Astrocyte (in vitro differentiated cells and primary cell): ENCODE measurements at places on chromosomes 13 and 19.

- H3K4me1 ChIP-seq, result peaks cover 33% of the 10 kb centered on the region
- H3K36me3 ChIP-seq, result no peaks in the 10 kb centered on the region
- H3K27ac ChIP-seq, result no peak overlapping the region
- no peak for DNase-seq
Measured at GRCh38 chr13:50355797-50356196, 340.6 kb downstream of the KCNRG start.

- H3K36me3 ChIP-seq, result no peaks in the 10 kb centered on the region
- no peak overlapping the region for H3K27ac ChIP-seq
- peaks cover 9% of the 10 kb centered on the region for H3K27me3 ChIP-seq
- DNase-seq, result peak; percentile 29
Measured at GRCh38 chr13:39616087-39616694, 13.2 kb upstream of the LHFPL6 start.

GRCh38 chr19:58545286-58546018 lies 1.6 kb downstream of the TRIM28 start:
- H3K4me1 ChIP-seq, result peaks cover 16% of the 10 kb centered on the region
- DNase-seq, result no peak
- peak overlapping the region; percentile 89 for H3K27ac ChIP-seq
- H3K4me3 ChIP-seq, result peak overlapping the region; percentile 88

DNA sequence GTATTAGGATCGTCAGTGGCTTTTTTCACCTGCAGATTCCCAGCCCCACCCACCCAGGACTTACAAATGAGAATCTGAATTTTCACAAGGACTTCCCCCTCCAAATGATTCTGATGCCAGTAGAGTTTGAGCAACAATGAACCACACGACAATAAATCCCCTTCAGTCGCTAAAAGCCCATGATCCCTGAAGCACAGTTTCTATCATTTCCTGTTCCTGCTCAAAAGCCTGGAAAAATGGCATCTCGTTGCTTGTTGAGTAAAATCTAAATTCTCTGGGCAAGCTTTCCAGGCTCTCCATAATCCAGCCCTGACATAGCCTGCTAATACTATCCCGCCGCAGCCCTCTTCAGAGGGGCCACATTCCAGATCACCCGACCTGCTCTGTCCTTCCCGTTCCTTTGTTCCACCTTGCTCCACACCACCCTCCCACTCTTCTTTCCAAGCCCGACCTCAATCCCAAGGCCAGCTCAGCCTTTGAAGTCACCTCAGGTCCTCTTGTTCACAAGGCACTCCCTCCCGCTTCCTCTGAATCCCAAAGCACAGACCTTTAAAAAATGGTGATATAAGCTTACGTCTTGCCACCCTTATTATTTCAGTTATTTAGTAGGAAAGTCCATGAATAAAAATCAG lies 67.9 kb downstream of the NUFIP1 start:
- peaks cover 6% of the 10 kb centered on the region for H3K27me3 ChIP-seq
- H3K4me1 ChIP-seq, result peaks cover 21% of the 10 kb centered on the region
- no peak for DNase-seq
- no peak overlapping the region for H3K4me3 ChIP-seq
